ENCODE measurements at places on chromosomes 11 and 22.

GRCh38 chr11:119288219-119288618 lies 28.7 kb downstream of the MCAM start:
- DNase-seq, result no peak

- DNase-seq, result no peak
Measured at GRCh38 chr11:68036141-68036716, 2.6 kb upstream of the TCIRG1 start.

GRCh38 chr11:75625021-75625420 lies 43.8 kb downstream of the MAP6 start:
- no peak for DNase-seq

GRCh38 chr11:14390669-14391068 lies 31.7 kb upstream of the RRAS2 start:
- DNase-seq, result no peak

DNA sequence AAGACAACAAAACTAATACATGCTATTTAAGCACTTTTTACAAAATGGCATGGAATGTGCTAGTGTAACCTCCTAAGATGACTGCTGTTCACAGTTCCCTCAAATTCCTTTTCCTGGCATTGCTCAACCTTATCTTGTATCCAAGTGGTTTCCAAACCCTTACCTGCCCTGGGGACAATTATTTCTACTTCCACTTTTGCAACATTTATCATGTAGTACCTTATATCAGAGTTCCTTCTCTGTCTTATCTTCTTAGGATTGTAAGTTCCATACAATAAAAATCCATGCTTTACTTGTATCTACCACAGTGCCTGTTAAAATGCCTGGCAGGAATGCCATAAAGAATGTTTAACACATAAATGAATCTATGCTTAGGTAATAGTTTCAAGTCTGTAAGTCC lies 109.2 kb upstream of the MTMR2 start:
- no peak for DNase-seq

GRCh38 chr11:72684236-72684912 lies 10.2 kb upstream of the PDE2A start:
- DNase-seq, result peak; percentile 65

DNA sequence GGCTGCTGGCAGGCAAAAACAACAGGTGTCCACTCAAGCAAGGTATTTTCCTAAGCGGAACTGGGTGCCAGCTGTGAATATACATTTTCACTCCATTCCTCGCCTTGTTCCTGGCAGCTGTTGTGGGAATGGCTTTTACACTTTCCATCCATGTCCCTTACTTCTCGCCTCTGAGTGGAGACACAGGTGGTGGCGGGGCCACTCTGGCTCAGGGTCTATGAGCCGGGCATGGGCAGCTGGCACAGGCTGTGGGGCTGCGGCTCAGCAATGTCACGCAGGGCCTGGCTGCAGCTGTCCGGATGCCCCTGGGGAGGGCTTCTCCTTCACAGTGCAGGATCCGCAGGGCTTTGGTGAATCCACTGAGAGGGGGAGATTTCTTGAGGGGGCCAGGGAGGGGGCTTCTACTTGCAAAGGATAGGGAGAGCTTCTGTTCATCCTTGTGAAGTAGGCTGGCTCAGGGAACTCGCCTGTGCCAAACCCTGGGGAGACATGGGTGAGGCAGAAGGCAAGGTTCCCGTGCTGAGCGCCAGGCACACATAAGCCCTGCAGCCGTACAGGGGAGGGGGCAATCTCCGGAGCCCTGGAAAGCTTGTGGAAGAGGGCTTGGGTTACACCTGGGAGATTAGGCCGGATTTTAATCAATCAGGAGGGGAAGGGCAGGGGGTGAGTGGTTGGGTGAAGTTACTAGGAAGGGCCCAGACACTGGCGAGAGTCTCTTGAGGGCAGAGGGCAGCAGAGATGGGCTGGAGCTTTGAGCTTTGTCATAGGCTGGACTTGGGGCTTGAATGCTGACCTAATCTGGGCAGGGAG lies 45.7 kb downstream of the KCNQ1OT1 start:
- DNase-seq, result no peak

DNA sequence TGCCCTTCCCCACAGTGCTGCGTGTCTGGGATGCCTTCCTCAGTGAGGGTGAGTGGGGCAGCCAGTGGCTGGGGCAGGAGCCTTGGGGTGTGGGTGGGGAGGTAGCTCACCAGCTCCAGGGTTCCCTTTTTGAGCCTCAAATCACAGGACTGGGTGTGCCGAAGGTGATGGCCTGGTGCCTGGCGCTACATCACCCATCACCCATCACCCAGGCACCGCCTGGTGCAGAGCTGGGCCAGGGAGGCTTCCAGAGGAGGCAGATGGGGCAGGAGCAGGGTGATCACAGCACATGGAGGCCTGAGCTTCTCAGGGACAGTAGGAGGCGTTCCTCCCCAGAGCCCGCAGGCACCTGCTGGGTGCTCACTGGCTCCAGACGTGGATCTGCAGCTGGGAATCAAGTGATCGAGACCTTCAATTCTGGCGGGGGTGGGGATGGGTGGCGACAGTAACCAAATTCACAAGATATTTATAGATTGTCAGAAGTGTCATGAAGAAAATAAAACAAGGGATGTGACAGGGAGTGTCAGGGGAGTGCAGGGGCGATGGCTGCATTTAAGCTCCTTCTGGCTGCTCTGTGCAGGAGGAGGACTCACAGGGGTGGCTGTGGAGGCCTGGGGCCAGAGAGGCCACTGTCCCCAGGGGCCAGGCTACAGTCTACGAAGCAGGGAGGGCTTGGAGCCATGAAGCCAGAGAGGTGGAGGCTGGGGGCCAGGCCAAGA lies 3.2 kb downstream of the TBC1D10C start:
- no peak for DNase-seq

DNA sequence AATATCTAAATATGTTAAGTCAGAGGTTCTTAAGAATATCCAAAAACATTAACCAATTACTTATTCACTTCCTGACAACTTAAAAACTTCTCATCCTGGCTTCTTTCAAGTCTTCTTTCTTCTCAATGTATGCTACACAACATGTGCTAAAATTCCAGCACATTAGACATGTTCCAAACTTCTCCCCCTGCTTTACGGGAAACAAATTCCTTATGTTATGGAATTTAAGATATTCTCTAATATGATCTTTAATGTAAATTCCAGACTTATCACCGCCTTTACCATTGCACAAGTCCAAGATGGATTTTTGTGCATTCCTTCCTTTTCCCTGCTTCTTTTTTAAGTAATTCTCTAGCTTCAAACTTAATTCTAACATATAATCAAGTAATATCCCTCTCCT lies 964.5 kb upstream of the CHORDC1 start:
- DNase-seq, result no peak

DNA sequence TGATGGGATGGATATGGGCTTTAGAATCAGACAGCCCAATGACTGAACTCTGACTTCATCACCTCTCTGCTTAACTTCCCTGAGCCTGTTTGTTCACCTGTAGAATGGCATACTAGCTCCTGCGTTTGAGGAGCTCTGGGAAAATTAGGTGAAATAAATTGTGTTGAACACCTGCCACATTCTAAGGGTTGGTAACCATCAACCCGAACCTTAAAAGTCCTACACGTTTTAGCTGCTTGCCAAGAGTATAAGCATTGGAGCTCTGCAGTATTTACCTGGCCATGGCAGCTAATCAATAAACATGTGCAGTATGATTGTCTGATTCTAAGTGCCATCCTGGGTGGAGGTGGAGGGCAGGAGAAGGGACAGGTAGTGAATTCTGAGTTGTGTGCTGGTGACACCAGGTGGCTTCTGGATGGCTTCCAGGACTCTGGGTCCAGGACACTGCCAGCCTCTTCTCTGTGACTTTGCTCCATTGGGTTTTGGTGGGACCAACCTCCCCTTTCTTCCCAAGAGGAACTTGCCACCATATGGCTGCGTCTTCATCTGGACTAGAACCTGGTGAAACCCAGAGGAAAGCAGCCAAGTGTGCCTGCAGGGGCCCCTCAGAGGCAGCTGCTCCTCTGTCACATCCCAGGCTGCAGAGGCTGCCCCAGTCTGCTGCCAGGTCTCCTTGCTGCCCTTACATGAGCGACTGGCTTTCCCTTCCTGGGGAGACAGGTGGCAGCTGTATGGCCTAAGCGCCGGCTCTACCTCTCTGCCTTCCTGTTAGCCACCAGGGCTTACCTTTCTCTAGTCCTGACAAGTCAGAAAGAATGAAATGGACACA lies 85.6 kb downstream of the CACNG2 start:
- no peak for DNase-seq

DNA sequence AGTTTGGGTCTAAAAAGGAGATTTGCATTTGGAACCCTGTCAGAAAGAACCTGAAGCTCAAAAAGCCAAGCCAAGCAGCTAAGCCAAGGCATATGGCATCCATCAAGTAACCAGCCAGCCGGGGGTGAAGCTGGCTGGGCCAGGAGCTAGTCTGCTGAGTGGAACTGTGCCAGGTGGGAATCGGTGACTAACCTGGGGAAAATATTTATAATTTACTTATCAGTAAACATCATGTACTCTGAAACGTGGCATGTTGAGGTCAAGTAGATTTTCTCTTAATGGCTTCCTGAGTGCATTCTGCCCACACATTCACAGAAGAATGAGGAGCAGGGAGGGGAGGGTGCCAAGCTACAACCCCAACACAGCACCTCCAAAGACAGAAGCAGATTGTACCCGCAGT lies 70.5 kb upstream of the SESN3 start:
- no peak for DNase-seq

GRCh38 chr11:132237781-132238180 lies 867.4 kb downstream of the NTM start:
- DNase-seq, result no peak

- no peak for DNase-seq
Measured at GRCh38 chr11:131855320-131855719, 484.9 kb downstream of the NTM start.

DNA sequence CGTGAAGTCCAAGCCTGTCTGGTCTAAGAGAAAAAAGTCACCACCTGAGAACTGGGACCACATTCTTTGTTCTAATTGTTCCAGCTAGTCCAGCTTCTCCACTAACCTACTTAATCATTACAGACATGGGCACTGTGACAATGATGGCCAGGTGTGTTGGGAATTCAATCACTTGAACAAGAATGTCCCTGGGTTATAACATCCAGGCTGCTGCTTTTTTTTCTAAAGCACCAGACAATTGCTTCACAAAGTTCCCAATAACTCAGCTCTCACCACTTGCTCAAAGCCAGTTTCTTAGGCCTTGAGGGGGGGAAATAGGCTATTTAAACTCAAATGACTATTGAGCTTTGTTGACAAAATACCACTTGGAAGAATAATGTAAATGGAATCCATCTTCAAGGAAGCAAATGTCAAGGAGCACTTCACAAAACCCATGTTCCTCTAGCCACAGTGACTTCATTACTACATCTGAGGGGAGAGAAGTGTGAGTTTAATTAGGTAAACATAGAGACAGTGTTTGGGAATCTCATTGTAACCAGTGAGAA lies 80.3 kb downstream of the ME3 start:
- DNase-seq, result peak; percentile 64

- no peak for DNase-seq
Measured at GRCh38 chr11:82771781-82772180, 38.1 kb upstream of the FAM181B start.

- peak; percentile 38 for DNase-seq
Measured at GRCh38 chr11:89521294-89521693, 30.1 kb upstream of the NOX4 start.

GRCh38 chr22:42214633-42215415 lies 55.6 kb downstream of the TCF20 start:
- no peak for DNase-seq

- DNase-seq, result no peak
Measured at GRCh38 chr22:42303396-42304323, 33.2 kb upstream of the TCF20 start.

DNA sequence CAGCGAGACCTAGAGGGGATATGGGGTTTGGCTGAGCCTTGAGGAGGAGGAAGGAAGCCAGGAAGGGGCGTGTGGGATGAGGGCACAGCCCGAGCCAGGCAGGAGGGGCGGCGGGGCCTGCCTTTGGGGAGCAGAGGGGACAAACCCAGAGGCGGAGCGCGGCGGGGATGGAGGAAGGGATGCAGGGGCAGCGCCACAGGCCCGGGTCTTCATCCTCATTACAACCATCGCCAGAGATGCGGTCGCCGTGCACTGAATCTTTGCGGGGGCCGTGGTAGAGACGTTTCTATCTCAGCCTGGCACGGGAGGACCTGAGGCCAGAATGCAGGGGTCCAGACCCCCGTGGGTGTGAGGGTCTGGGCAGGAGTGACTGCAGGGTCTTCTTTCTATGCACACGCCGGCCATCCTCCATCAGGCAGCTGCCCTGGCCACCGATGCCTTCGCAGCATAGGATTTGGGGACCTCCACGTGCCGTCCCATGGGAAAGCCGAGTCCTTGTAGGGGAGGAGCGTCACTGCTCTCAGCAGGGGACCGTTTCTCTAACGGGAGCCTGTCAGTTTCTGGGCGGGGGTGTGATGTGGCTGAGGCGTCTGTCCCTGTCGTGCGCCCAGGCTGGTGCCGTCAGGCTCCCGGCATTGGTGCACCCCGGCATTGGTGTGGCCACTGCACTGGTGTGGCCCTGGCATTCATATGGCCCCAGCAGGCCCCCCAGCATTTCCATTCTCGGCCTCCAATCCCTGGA lies 1267.9 kb downstream of the BRD1 start:
- no peak for DNase-seq

DNA sequence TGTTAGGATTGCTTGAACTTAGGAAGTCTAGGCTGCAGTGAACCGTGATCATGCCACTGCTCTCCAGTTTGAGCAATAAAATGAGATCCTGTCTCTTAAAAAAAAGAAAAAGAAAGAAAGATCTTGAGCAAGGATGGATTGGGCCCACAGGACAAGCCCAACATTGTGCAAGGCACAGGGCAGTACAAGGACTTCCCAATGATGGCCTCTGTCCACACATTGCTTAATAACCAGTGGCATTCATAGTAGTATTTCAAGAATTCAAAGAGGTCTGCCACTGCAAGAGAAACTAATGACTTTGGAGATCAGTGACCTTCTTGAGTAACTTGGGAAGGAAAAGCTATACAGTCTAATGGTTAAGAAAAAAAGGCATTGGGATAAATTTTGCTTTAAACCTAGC lies 44.6 kb downstream of the SEZ6L start:
- no peak for DNase-seq

DNA sequence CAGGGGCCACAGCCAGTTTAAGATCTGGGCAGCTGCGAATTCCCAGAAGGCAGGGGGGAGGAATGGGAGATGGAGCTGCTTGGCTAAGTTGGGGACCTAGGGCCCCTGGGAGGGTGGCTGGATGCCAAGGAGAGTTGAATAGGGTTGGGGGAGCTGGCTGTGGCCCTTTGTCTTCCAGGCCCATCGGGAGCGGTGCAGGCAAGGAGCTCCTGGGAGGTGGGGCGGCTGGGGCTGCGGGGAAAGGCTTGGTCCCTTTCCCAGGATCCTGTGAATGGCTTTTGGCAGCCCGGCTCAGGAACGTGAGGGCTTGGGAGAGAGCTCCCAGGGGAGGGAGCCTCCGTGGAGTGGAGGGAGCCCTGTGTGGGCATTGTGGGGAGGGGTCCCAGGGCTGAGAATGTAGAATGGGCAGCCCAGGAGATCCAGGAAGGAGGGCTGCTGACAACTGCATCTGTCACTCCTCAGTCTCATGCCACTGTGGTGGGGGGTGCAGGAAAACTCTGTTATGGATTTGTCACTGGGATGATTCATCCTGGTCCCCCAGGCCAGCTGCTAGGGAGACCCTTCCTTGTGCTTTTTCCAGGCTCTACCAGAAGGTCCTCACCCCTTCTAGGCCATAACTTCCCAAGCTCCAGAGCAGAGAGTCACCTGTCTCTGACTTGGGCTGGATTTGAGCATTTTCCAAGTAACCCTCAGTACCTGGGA lies 6.0 kb downstream of the FREY1 start:
- DNase-seq, result no peak

- no peak for DNase-seq
Measured at GRCh38 chr11:71474771-71475483, 21.9 kb downstream of the NADSYN1 start.

GRCh38 chr22:42414565-42415303 lies 17.5 kb downstream of the NFAM1 start:
- DNase-seq, result no peak

All from HFFc6 (cell line).